NCI-H446 (cell line): ENCODE measurements at places on chromosomes 13 and 19.
A peak's percentile ranks its signal among the peaks of the same experiment; 100 is the strongest.

DNA sequence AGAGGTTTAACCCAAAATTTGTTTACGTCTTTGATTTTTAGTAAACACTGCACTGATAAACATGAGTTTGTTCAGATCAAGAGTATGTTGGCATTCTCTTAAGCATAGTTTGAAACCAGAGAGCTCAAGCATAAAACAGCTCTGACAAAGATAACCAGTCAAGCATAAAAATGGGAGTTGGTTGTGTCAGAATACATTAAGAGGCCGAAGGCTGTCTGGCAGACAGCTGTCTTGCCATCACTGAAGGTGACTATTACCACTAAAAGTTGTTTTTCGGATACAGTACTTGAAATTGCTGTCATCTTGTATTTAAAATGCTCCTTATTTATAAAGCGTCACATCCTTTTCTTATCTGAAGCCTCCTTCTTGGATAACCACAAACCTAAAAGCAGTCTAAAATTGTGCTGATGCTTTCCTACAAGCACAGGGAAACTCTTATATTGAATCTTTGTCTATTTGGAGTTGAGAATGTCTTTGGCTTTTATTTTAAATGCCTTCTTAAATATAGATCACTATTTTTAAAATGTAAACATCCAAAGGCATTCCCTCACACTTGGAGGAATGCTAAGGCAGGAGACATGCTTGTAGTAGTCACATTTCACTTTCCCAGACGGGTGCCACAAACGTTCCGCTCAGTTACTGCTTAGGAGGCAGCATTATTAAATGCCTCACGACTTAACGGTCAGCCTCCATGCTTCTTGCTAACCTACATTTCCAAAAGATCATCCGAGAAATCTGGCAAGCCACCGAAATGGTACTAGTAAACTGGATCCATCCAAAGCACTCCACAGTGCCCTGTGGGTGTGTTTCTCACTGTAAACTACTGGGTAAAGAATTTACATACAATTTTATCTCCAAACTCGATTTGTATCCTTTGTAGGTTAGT lies 1.5 kb downstream of the SMAD9 start:
- no peak for DNase-seq

DNA sequence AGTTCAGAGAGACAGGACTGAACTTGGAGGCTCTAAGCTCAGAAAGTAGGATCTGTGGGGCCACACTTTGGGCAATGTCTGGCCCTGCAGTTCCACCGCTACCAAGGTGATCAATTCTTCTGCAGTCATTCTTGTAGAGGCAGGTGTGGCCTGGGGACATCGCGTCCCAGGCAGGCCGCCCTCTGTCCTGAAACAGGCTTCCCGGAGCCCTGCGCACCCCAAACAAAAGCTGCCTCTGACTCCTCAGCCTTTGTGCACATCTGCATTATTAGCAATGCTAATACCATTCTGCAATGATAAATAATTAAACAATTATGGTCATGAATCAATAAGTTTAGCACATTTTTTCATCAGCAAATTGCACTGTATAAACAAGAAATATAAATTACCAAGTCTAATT lies 160.2 kb downstream of the URI1 start:
- no peak for DNase-seq

DNA sequence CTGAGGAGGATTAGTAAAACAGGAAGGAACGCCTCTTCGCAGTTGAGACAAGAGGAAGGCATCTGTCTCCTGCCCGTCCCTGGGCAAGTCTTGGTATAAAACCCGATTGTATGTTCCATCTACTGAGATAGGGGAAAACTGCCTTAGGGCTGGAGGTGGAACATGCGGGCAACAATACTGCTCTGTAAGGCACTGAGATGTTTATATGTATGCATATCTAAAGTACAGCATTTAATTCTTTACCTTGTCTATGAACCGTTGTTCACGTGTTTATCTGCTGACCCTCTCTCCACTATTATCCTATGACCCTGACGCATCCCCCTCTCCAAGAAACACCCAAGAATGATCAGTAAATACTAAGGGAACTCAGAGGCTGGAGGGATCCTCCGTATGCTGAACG lies 722 bp upstream of the TIMM50 start:
- no peak for DNase-seq

DNA sequence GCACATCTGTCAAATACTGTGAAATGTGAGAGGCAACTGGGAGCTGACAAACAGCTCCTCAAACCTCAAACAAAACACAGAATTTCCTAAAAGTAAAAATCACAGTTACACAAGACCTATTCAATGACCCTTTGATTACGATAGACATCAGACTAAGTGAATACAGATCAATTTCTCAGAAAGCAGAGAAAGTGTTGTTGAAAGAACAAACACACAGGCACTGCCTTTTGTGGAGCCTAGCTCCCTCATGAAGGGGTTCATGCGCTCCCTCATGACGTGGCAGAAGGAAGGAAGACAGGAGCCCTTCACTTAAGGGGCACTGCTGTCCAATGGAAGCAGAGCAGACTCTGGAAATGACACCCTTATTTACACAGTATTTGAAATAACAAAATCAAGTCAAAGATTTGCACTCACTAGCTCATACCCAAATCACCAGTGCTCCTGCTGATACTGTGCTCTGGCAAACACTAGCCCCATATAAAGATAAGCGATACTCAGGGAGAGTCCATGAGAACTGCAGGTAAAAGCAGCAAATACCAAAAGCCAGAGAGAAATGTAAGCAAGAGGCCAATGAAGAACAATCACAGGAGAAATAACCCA lies 144.9 kb downstream of the KLF12 start:
- no peak for DNase-seq

DNA sequence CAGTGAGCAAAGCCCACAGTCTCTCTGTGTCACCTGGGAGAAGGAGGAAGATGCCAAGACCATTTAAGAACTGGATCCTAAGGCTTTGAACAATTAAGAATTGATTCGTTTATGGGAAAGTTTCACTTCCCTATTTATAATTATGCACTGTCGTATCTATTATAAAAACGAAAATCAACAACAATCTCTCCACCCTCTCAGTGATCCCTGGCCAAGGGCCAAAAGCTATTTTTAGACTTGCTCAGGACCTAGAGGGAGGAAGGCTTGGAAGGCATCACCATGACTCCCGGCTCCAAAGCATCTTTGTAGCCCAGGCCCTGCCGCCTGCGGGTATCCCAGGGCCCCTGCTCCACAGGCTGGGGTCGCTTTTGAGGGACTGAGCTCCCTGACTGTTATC lies 1.3 kb downstream of the RHPN2 start:
- peak; percentile 55 for DNase-seq

GRCh38 chr19:19670070-19670551 lies 1.5 kb downstream of the ZNF101 start:
- DNase-seq, result no peak

DNA sequence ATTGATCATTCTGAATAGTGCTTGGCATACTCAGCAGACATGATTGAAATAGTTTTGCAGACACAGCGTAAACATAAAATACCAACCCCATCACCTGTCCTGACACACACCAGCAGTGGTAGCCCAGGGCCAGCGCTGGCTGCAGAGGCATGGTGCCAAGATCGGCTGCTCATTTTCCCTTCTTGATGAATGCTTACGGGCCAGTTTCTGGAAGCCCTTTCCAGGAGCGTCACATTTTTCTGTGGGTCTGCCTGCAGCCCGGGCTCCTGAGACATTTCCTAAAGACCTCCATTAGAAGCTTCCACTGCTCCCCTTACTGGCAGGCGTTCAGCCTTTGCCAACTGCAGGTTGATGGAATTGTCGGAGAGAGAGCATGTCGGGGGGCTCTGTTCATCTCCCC lies 48.6 kb downstream of the CHST8 start:
- no peak for DNase-seq

DNA sequence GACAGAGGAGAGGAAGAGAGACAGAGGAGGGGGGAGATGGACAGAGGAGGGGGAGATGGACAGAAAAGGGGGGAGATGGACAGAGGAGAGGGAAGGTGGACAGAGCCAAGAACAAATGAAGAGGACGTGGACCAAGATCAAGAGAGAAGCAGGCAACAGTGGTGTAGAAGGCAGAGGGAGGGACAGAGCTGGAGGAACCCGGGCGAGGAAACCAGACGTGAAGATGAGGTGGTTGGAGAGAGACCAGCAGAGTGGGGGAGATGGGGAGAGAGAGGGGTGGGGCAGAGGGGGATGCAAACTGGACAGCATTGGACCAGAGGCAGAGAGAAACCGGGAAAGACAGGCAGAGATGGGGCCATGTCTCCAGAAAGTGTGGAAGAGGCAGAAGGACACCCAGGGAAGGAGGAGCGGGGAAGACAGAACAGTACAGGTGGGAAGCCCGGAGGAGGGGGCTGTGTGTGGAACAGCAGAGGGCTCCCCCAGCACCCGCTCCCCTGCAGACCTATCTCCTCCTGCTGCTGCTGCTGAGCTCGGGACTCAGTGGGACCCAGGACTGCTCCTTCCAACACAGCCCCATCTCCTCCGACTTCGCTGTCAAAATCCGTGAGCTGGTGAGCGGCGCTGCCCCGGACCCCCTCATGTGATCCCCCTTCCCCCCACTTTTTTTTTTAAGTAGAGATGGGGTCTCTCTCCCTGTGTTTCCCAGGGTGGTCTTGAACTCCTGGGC lies 1.3 kb downstream of the FLT3LG start:
- DNase-seq, result no peak

DNA sequence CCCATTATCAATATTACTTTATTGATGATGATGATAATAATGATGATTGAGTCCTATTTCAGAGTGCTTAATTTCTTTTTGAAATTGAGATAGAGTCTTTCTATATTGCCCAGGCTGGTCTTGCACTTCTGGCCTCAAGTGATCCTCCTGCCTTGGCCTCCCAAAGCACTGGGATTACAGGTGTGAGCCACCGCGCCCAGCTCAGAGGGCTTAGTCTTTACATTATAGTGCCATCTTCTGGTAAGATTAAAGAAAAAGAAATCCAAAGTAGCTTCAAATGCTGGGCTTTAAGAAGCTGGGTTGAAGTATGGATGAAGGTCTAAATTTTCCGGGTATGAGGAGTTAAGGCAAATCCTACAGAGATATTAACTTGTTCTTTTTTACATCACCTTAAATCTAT lies 3.4 kb upstream of the ZNF333 start:
- no peak for DNase-seq

- DNase-seq, result no peak
Observed at GRCh38 chr19:38264486-38265212, at the start of gene SPINT2. Gene SPINT2, plus strand, starts transcription at chr19:38264573. Its CDS starts 320 bp downstream, at chr19:38264893.

DNA sequence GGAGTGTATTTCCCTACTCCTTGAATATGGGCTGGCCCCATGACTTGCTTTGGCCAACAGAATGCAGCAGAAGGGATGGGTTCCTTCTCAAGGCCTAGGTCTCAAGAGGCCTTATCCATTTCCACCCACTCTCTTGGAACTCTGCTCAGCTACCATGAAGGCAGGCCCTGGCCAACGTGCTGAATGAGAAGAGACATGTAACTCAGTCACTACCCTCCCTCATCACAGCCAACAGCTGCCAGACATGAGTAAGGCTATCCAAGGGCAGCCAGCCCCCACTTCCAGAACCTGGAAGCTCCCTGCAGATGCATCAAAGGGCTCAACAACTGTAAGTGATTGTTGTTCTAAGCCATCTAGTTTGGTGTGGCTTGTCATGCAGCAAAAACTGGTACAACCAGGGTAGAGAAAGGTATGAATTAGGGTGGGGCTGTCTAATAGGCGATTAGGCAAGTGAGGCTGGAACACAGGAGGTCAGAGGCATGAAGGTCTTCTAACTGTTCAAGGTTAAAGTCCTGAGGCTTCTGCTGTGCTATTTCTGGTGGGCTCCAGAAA lies 1.4 kb upstream of the RASL11A start:
- DNase-seq, result no peak

GRCh38 chr13:111031531-111031961 lies 83.6 kb upstream of the ARHGEF7 start:
- no peak for DNase-seq

DNA sequence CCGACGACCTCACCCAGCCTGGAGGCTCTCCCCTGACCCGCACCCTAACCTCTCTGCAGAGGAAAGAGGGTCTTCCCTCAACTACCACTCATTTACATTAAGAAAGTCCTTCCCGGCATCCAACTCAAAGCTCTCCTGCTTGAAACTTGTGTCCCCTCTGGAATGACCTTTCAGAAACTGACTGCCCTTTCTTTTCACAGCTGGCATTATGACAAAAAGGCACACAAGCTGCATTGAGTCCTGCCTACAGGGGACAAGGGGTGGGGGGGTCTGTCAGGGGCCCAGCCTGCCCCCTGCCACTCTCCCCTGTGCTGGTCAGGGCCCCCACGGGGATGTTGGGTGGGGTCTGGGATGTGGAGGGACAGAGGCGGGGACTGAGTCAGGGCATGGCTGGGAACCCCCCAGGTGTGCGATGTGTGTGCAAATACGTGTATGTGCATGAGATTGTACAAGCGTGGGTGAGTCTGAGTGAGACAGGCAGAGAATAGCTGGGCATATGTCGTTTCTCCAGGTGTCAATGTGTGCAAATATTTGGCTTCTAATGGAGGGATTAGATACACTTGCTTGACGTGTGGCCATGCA lies 2.0 kb downstream of the COL5A3 start:
- no peak for DNase-seq

DNA sequence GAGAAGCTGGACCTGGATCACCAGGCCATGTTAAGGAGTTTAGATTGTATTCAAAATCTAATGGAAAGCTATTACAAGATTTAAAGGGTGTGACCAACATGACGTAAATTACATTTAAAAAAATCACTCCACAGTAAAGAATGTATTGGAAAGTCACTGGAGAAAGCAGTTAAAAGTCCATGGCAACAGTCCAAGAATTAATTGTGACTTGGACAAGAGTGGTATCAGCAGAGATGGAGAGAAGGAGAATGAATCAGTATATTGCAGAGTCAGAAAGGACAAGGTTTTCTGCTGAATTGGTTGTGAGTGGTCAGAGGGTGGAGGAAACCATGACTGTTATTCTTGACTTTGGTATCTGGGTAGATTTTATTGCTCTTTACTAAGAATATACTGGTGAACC lies 535.1 kb upstream of the SLITRK1 start:
- DNase-seq, result no peak

DNA sequence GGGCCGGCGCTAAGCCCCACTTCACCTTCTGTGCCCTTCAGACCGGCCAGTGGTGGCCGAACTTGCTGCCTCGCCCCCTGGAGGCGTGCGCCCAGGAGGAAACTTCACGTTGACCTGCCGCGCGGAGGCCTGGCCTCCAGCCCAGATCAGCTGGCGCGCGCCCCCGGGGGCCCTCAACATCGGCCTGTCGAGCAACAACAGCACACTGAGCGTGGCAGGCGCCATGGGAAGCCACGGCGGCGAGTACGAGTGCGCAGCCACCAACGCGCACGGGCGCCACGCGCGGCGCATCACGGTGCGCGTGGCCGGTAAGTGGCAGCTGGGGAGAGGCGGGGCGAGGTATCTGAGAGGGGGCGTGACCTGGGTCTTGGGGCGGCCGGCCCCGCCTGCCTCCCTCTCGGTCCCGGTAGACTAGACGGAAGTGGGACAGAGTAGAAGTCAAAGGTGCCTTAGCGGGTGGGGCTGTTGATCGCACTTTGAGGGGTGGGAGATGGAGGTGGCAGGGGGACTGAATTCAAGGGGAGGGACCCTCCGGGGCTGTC lies 5.6 kb downstream of the ICAM5 start:
- no peak for DNase-seq

GRCh38 chr19:42431486-42431885 lies 4.3 kb upstream of the LIPE start:
- no peak for DNase-seq
